GM10248 (cell line): ENCODE measurements at places on chromosomes 12 and 14.
A peak's percentile ranks its signal among the peaks of the same experiment; 100 is the strongest.

GRCh38 chr12:57744194-57744776 lies 554 bp upstream of the TSPAN31 start:
- peak; percentile 73 for DNase-seq

DNA sequence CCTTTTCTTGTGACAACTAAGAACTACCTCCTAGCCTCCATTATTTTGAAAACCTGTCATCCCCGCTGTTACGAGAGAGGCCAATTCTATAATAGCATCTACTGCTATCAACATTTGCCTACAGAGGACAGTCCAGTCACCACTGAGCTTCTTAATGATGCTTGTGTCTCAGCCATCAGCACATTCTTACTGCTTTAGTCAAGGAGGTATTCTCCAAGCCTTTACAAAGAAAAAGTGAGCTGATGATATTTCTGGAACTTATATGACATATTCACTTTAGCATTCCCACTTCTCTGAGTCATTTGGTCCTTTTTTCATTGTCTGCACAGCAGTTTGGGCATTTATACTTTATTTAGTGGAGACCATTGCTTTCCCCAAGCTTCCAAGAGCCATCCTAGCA lies 497.7 kb upstream of the RPL10L start:
- no peak for DNase-seq

GRCh38 chr14:60311417-60311816 lies 62.4 kb downstream of the PPM1A start:
- no peak for DNase-seq

DNA sequence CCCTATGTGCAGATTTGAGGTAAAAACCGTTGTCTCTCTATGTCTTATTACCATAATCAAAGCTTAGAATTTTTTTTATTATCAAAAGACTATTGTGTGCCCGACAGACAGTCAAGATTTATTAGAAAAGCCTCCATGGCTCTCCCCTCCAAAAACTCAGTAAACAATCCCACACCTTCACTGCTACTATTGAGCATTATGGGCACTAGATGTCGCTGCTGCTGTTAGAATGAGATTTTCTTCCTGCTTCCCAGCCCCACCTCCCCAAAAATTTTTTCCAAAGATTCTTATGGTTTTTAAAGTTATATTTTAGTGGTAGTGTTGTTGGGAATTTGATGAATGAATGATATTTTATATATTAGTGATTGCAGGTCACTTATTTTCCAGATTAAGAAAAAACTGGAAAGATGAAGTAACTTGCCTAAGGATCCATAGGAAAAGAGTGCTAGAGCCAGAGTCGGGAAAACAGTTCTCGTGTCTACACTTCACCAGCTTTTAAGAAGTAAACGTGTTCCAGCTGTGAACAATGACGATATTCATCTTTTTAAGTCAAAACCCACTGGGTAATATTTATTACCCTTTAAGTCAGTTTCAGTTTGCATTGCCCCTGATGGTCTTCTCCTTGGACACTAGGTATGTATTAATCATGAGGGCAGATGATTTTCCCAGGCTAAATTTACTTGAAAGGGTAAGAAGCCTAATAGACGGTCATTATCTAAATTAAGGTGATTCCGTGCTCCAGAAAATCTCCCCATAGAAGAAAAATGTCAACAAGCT lies 12.2 kb upstream of the FOXG1 start:
- DNase-seq, result peak; percentile 40

DNA sequence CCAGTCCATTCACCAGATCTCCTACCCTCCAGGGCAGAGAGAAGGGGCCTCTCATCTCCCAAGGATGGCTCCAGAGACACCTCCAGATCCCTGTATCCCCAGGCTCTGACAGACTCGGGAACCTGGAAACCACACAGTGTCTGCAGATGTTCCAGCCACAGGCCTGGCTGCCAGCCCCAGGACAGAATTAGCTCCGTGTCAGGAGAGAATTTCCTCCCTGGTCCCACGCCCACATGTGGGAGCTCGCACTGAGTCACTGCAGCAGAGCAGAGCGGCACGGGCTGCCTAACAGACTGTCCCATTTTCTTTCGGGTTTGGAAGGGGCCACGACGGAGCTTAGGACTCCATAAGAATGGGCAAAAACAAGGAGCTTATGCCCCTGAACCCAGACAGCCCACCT lies 33.6 kb downstream of the CMKLR1 start:
- DNase-seq, result no peak
